ENCODE measurements at places on chromosomes 16 and 17.

GRCh38 chr16:29925105-29925756 is 795 bp downstream of the KCTD13 start:
- no peak for DNase-seq

DNA sequence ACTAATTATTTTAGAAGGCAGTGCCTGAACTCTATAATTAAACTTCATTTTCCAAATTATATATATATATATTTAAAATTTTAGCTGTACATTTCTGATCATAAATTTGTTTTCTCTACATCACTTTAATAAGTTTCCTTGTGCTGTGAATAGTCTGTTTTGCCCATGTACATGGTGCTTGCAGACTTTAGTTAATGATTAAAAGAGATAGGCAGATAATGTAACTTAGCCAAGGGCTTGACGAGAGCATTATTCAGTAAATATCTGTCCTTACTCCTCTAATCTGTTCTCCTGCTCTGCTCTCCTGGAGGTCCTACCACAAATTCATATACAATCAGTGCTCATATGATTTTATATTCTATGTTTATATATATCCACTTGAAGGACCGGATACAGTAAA is 595.2 kb upstream of the KIF2B start:
- DNase-seq = no peak

GRCh38 chr17:61632826-61633225 is 41.8 kb upstream of the NACA2 start:
- no peak for DNase-seq

- no peak for DNase-seq
These were observed 397.4 kb downstream of the NPIPA8 start for GRCh38 chr16:17939122-17939536.

- DNase-seq = no peak
These were observed 258.4 kb upstream of the SDK2 start for GRCh38 chr17:73902416-73903181.

GRCh38 chr17:80251966-80252365 is 8.7 kb upstream of the RNF213 start:
- no peak for DNase-seq

- DNase-seq = no peak
These were observed 5.0 kb downstream of the IGFBP4 start for GRCh38 chr17:40448213-40448638.

DNA sequence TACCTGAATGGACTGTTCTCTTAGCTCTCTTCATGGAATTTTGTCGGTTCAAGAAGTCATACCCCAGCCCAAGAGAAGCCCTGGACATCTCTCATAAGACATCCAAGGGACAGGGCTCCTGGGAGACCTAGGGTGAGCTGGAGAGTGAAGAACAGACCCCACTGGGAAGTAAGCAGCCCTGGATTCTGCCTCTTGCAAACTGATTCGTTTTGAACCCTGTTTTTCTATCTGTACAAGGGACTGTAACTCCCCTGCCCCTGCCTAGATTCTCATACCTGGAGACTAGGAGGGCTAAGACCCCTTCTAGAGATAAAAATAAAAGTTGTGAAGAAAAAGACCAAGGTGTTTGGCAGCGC is 449 bp downstream of the CCL3L1 start:
- no peak for DNase-seq

Data from CD4-positive, alpha-beta T cell treated with Interleukin-10 for 1 hour (primary cell).